ENCODE measurements at places on chromosomes 6 and 20. TPM values are rescaled to one million over a fixed set of nuclear protein-coding genes. Genes with fewer than 3 reads are reported as not detected.

FAM229B gene
- total RNA-seq: 9.4 TPM

PTCRA gene
- total RNA-seq: not detected

ESR1 gene
- total RNA-seq: 0.04 TPM

ADGRF4 gene
- not detected for total RNA-seq

SYCP2L gene
- not detected for total RNA-seq

CTNNBL1 gene
- 58.6 TPM for total RNA-seq

OPRM1 gene
- total RNA-seq: not detected

TRIM15 gene
- total RNA-seq: not detected

SLC2A10 gene
- total RNA-seq: 6.5 TPM

AAR2 gene
- total RNA-seq: 32.6 TPM

SYNGAP1 gene
- total RNA-seq: 1.5 TPM

NFYA gene
- 19.3 TPM for total RNA-seq

POFUT1 gene
- total RNA-seq: 37.7 TPM

PROKR2 gene
- not detected for total RNA-seq

RNF144B gene
- total RNA-seq: 113 TPM

C20orf144 gene
- 0.11 TPM for total RNA-seq

ARFGEF3 gene
- 8.2 TPM for total RNA-seq

HLA-DRB5 gene
- total RNA-seq: not detected

PGM3 gene
- 74.8 TPM for total RNA-seq

GRM1 gene
- under 0.01 TPM for total RNA-seq

KHDRBS2 gene
- not detected for total RNA-seq

TPX2 gene
- total RNA-seq: 39.3 TPM

ZBTB12 gene
- 3.5 TPM for total RNA-seq

HTR1E gene
- not detected for total RNA-seq

CAP2 gene
- 15.8 TPM for total RNA-seq

BPI gene
- not detected for total RNA-seq

EMILIN3 gene
- total RNA-seq: not detected

VGLL2 gene
- total RNA-seq: not detected

TSBP1 gene
- not detected for total RNA-seq

SAMD3 gene
- total RNA-seq: not detected

ME1 gene
- total RNA-seq: 16.1 TPM

SLC22A1 gene
- total RNA-seq: not detected

KCNG1 gene
- total RNA-seq: 0.40 TPM

SLC13A3 gene
- 0.04 TPM for total RNA-seq

CYP24A1 gene
- not detected for total RNA-seq

ZSCAN23 gene
- total RNA-seq: 0.07 TPM

HLA-G gene
- total RNA-seq: not detected

HMGCLL1 gene
- total RNA-seq: 0.07 TPM

OR2H2 gene
- not detected for total RNA-seq

VPS16 gene
- total RNA-seq: 43.8 TPM

CD83 gene
- total RNA-seq: 1.6 TPM

FAXC gene
- total RNA-seq: 0.07 TPM

NRSN1 gene
- total RNA-seq: not detected

CLDN20 gene
- total RNA-seq: not detected

MLIP gene
- total RNA-seq: 10.8 TPM

ENPP4 gene
- 8.7 TPM for total RNA-seq

LINC00237 gene
- not detected for total RNA-seq

ELOVL5 gene
- 93.4 TPM for total RNA-seq

SLC22A3 gene
- 0.13 TPM for total RNA-seq

NKX2-4 gene
- not detected for total RNA-seq

SLC17A3 gene
- total RNA-seq: not detected

PSORS1C2 gene
- total RNA-seq: not detected

HLA-DRA gene
- not detected for total RNA-seq

TNF gene
- not detected for total RNA-seq

COL21A1 gene
- total RNA-seq: 0.13 TPM

XKR7 gene
- total RNA-seq: not detected

RIPK1 gene
- total RNA-seq: 27.3 TPM

SAMD10 gene
- total RNA-seq: 2.5 TPM
